ENCODE measurements at places on chromosomes 5 and 9.

DNA sequence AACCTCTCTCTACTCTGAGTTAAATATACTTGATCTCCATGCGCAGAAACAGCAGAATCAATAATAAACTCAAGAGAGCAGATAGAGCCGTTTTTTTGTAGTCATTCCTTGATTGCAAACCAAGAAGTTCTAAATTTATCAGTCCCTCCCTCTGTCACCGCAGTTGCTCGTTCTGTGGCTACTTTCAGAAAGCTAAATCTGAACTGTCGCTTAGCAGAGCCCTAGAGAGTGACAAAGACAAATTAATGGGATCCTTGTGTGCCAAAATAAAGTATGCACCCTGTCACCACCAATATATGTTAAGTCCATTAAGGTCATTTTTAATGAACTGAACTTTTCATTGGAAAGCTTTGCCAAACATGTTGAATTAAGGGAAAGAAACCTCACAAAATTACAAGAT is 218.3 kb downstream of the ADAMTSL1 start:
- no peak for DNase-seq

DNA sequence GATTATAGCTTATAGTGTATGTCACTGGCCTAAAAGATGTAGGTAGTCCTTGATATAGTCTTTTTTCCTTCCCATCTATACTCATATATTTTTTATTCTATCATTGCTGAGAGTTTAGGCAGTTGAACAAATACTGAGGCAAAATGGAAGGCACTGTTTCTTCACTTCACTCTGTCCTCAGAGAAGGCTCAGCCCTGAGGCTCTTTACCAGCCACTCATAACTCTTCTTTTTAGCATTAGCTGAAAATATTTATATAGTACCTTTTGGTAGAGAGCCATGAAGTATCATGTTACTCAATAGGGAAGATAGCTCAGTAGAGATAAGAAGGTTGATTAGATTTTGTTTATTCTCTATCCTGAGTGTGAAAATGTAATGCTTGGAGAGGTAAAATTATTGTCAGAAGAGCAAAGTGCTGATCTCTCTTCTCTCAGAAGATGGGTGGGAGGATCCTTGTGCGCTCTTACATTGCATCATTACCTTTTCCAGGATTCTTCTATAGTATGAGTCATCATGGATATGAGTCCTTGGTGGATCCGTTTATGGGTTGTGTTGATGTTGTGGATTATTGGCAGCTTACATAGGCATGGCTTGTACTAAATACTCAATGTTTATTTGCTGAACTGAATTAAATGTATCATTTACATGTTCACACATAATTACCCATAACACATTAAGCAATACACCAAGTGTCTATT is 88.1 kb downstream of the ANXA1 start:
- peak; percentile 21 for DNase-seq

DNA sequence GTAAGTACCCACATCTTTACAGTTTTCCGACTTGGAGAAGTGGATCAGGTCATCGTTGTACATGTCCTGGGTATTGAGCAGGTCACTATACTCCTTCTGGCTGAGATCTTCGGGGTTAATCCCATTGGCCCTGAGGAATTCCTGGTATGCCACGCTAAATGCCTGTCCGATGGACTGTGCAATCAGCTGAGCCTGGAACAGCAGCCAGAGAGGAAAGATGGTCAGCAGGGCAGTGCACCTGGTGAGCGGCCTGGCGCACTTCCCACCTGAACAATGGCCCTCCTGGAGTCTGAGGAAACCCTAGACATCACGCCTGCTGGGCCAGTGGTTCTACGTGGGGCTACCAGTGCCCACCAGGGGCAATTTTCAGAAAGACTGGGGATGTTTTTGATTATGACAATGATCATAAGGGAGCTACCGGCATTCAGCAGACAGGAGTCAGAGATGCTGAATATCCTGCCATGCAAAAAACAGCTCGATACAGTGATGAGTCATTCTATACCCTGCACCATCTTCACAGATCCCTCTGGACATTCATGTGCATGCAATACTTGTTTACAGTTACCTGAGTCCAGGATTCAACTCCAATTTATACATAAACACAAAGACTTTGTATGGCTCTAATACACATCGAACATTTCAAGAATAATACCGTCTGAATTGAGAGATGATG is 127.2 kb downstream of the ENTREP1 start:
- peak; percentile 8 for DNase-seq

DNA sequence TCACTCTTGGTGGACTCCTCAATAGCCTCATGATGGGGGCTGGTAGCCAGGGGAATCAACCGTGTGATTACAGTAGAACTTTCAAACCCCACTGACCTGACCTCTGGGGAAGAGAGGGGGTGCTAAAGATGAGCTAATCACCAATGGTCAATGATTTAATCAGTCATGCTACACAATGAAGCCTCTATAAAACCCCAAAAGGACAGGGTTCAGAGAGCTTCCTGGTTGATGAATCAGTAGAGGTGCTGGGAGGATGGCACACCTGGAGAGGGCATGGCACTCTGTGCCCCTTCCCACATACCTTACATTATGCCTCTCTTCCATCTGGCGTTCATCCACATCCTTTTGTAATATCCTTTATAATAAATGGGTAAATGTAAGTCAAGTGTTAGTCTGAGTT is 8.9 kb upstream of the SH3TC2 start:
- no peak for DNase-seq

GRCh38 chr5:92850886-92851285 is 730.1 kb downstream of the NR2F1-AS1 start:
- peak; percentile 65 for DNase-seq

DNA sequence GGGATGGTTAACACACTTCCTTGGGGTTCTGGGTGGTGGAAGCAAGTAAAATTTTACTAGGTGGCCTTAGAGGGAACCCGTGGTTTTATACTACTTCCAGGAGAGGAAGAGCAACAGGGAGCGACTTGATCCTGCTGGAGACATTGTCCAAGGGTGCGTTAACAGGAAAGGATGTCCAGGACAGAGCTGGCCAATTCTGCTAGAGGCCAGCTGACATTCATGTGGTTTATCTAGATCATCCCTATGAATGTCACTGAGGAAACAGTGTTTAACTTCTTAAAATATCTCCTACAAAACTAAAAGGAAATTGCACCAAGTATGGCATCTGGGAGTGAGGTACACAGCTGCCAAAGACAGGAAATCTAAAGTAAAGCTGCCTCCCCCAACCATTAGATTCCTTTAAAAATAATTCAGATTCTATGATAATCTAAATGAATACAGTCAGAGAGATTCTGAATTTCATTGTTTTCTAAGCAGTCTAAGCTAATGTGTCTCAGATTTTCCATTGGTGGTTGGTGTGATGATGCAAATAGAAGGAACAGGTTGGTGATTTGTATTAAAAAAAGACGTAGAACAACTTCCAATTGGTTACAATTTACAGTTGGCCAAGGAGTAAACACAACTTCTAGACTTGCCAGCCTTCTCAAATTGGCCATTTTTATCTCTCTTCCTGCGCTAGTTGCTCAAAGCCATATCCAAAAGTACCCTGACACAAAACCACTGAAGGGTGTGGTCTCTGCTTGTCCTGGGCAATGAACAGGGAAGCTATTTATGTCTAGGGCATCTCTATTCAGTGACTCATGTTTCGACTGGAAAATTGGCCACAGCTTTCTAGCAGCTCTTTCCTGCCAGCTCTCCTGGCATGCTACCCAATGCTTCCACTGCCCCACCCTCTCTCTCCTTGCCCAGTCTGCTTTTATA is 574.7 kb upstream of the MEF2C start:
- DNase-seq = peak; percentile 13

GRCh38 chr9:82829818-82830217 is 233.1 kb downstream of the RASEF start:
- DNase-seq = no peak

DNA sequence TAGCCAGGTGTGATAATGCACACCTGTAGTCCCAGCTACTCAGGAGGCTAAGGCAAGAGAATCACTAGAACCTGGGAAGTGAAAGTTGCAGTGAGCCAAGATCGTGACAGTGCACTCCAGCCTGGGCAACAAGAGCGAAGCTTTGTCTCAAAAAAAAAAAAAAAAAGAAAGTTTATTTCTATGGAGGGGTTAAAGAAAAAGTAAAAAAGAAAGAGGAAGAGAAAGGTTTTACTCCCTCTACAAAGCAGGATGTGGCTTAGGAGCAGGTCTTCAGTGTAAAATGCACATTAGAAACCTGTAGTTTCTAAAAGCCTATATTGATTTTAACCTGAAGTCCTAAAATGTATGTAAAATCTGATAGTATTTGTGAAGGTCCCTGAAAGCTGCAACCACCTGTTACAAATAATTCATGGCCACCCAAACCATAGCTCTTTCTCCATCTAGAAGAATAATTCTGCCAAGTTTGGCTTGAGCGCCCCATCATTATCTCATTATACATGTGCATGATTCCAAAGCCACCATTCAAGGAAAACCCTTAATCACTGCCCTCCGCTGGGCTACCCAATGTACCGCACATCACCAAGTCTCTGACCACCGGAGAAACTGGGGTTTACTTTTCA is 3.4 kb downstream of the FNBP1 start:
- DNase-seq = peak; percentile 26

- no peak for DNase-seq
Observed at GRCh38 chr5:68126886-68127285, 88.7 kb upstream of the PIK3R1 start.

DNA sequence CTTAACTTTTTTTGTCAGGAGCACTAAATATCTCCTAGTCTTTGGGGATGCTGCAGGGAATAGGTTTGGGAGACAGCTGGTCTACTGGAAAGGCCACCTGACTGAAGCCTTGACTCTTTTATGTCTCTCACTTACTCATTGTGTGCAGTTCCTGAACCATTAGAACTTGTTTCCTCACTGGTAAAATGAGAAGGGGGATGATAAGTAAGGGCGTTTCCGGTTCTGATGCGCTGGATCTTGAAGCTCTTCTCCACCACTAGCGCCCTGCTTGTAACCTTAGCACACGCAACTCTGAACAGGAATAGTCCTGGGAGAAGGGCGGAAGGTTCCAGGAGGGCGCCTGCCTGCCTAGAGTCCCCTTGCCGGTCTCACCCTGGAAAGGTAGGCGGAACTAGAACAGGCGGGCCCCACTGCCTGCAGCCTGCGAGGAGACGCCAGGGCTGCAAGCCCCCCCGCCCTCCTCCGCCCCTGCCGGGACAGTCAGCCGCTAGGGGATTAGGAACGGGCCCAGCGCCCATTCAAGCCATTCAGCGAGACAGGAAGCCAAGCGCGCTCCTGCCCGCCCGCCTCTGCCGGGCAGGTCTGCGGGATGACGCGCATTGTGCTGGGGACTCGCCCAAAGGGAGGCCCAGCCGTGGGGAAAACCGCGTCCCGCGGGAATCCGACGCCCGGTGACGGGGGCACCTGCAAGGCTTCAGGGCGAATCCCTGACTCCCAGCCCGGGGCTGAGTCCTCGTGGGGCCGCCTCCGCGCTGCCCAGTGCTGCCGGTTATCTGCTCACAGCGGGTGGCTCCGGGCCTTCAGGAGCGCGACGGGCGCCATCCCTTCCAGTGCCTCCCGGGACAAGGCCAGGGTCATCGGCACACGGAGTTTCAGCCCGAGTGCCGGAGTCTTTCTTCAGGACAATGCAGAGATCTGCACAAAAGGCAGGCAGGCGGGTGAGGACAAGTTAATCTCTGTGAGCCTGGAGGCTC is 44.0 kb upstream of the XPA start:
- peak; percentile 23 for DNase-seq

DNA sequence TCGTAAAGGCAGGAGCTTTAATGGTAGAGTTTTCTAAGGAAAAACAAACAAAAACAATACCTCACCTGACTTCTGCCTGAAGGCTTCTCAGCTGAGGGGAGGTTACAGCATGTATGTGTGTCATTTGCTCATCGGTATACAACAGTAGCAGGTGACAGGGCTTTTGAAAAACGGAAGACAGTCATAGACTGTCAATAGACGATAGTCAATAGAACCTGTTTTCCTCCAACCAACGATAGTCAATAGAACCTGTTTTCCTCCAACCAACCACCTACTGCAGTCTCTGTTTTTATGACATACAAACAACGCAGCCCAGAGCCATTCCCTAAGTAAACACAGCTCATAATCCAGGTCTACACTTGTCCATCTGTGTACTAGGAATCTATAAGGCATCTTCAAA is 74.6 kb downstream of the RETREG1 start:
- no peak for DNase-seq

- peak; percentile 17 for DNase-seq
Observed at GRCh38 chr5:64497386-64497785, 8.4 kb upstream of the RGS7BP start.

DNA sequence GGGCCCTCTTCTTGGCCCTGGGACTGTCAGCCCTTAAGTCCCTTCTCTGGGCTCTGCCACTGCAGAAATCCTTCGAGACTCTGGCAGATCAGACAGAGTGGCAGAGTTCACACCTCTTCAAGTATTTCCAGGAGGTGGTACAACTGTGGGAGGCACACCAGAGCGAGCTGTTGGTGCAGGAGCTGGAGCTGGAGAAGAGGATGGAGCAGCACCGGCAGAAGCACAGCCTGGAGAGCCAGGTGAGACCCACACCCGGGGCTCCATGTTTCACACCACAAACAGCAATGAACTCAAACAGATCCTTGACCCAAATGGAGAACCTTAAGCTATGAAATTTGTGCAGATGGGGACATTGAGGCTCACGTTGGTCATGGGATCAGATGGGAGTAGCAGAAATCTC is 17.5 kb downstream of the CCDC180 start:
- DNase-seq = no peak

GRCh38 chr9:136947028-136947891 is 2.2 kb downstream of the C8G start:
- no peak for DNase-seq

DNA sequence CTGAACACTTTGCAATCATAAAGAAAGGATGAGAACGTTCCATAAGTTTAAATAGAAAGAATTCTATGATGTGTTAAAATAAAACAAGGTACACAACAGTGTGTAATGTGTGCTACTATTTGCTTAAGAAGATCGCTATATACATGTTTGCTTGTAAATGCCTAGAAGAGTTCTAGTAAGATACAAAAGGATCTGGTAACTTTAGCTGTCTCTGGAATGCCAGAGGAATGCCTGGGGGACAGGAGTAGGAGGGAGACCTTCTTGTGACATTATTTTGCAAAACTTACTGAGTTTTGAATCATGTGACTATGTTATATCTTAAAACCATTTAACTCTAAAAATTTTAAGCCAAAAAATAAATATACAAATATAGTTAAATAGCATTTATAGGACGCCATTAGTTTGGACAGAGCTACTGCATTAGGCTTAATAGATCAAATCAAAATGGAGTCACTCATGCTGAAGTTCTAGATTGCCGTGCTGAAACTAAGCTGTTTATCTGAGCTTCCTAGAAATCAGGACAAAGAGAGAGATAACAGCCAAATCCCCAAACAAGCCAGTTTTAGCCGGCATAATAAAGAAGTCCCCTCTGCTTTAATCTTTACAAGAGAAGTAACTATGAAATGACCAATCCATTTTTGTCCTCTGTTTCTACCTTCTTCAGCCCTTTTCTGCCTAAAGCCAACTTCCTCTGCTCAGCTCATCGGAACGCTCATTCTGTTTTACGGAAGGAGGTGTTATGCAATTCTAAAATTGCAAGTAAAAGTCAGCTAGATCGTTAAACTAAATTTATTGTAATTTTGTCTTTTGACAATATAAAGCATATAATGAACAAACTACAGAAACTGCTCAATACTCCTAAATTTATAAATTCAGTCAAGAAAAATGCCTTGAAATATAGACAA is 44.8 kb downstream of the LIX1 start:
- DNase-seq = no peak
